ENCODE measurements at places on chromosomes 16 and 17.

GRCh38 chr17:11535231-11535630 is 63.0 kb upstream of the DNAH9 start:
- no peak for DNase-seq

DNA sequence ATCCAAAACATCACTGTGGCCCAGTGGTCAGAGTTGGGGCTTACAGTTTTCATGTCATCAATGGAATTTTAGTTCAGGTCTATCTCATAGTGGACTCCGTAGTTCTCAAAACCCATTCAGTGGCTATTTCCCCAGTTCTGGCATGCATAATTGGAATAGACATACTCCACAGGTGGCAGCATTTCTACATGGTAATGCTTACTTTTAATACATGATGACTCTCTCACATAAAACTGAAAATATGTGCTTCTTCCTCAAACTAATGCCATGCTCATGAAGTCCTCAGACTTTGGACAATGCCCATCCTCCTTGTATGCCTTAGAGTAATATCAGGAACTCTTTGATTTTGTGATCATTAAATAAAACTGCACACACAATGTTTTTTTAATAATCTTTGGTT is 857.4 kb upstream of the GOT2 start:
- DNase-seq = no peak

DNA sequence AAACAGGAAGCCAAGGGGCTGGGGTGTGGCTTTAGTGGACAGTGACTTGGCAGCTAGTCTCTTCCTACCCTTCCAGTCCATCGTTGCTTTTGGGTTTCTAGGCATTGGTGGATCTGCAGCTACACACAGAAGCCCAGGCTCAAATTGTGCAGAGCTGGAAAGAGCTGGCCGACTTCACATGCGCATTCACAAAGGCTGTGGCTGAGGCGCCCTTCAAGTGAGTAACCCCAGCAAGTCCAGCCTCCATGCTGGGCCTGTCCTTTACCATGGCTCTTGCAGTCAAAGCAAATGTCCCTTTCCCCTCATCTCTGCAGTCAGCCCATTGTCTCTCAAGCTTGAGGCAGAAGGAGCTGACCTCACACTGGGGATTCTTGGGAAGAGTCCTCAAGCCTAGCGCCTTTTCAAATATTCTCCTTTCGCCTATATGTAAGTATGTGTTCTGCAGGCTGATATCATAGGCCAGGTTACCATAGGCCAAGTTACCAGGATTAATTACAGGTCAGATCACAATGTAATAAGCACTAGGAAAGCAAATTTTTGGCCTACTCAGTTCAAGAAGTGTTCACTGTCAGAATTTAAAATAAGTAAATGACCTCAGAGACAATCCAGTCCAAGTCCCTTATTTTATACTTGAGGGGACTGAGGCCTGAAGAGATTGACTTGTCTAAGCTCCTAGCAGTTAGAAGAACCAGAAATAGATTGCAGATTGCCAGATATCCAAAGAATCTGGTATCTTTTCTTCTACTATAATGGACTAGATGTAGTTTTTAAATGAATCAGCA is 6.5 kb downstream of the EME1 start:
- no peak for DNase-seq

- DNase-seq = no peak
These were observed 40.4 kb downstream of the TNFRSF13B start for GRCh38 chr17:16931318-16932060.

GRCh38 chr16:3101018-3101840 is 2.1 kb upstream of the ZSCAN10 start:
- DNase-seq = no peak

- DNase-seq = no peak
These were observed 19.1 kb downstream of the PRR11 start for GRCh38 chr17:59174671-59175070.

All from activated CD4-positive, alpha-beta T cell treated with anti-CD3 and anti-CD28 coated beads, Interleukin-2, amount 50 U/mL, for 24 hours (primary cell).